ENCODE measurements at places on chromosomes 3 and 15.

GRCh38 chr15:88904257-88904623, 8.9 kb upstream of the HAPLN3 start:
- no peak for DNase-seq

DNA sequence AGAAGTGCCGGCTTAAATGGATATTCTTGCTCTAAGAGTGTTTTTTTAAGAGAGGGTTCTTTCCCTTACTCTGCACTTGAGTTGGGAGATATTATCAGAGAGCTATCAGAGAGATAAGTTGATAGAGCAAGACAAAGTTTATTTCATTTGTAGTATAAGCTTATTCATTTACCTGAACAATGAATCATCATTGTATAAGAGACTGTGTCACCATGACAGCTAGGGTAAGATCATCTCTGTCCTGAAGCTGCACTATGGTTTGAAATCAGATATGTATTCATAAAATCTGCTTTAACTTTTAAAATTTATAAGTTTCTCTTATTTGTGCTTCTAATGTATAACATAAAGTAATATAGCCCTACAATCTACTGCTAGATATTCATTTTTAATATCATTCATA, 128.1 kb upstream of the ARL6 start:
- no peak for DNase-seq

- DNase-seq = no peak
These were observed 32.8 kb upstream of the RASA2 start for GRCh38 chr3:141454054-141454453.

DNA sequence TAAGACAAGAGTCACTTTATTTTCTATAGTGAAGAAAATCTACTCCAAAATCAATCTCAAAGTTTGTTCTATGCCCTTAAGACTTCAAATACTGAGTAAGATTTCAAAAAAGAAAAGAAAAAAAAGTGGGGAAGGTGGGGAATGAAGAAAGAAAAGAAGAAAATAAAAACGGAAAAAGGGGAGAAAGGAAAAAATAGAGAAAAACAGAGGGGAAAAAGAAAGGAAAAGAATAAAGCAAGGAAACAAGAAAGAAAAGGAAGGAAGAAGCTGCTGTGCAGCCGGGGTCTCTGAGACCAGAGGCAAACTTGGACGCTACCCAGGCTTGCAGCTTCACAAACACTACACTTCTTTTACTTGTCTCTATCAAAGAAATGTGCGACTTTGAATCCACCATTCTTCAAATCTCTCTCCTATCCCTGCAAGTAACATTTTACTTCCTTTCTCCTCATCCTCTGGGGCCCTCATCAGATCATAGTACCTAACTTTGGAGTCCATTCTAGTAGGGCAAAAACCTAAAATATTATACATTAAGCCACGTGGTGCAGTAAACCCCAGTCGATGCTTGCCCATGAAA, 279.8 kb downstream of the FOXP1 start:
- no peak for DNase-seq

DNA sequence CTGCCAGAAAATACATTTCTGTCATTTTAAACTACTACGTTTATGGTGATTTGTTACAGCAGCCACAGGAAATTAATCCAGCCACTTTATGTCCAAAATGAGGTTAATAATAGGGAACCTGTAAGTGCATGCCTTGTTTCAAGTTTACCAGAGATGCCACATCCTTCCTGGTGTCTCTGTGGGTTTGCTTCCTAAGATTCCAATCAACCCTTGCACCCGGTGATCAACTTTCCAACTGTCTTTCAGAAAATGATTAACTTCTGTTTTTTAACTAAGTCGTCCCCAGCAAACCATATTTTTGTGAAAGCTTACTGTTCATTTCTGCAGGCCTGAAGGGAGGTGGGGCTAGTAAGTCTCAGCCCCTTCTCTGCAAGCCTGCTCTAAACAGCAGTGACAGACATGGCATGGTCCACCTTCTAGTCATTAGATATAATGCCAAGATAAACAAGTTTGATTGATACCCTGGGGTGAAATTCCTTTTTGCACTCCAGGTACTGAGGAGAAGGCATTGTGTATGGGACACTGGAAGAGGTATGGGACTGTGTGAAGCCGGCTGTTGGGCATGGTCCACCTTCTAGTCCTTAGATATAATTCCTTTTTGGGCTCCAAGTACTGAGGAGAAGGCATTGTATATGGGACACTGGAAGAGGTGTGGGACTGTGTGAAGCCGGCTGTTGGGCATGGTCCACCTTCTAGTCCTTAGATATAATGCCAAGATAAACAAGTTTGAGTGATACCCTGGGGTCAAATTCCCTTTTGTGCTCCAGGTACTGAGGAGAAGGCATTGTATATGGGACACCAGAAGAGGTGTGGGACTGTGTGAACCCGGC, 11.1 kb upstream of the TMC3 start:
- no peak for DNase-seq

All from CD4-positive, alpha-beta T cell (primary cell).